ENCODE measurements at places on chromosomes 3 and 15.

GRCh38 chr3:52614689-52615088, 71.0 kb downstream of the PBRM1 start:
- DNase-seq = no peak

DNA sequence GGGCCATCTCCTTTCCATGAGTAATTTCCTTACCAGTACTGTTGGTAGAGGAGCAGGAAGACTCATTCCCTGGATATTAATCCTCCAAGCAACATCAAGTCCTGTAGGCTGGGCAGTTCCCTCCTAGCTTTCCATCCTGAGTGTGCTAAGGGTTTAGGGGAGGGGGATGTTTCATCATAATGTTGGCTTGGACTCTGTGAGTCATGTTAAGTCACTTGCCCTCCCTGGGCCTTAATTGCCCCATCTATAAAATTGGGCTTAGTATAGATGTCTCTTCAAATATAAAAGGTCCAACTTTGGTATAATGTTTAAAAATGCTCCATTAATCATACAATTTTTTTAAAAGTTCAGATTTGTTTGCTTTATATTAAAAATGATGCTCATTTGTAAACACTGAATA, 52.7 kb downstream of the TLE3 start:
- DNase-seq = peak; percentile 18

- DNase-seq = no peak
Observed at GRCh38 chr3:123997543-123997942, 5.6 kb upstream of the ROPN1 start.

DNA sequence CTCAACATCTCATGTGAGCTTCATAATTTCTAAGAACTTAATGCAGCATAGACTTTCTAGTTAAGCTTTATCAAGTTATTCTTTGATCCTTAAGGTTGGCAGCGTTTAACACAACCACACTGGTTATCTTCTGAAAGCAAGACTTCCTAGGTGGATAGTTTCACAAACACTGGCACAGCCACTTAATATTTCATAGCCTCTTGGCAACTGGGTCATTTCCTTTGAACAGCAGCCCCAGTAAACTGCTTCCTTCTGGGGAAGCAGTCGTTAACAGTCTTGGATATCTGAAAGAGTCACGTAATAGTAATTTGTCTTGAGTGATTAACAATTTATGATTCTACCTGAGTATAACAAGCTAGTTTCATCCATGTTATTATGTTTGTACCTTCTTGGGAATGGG, 45.9 kb upstream of the ABHD10 start:
- no peak for DNase-seq

DNA sequence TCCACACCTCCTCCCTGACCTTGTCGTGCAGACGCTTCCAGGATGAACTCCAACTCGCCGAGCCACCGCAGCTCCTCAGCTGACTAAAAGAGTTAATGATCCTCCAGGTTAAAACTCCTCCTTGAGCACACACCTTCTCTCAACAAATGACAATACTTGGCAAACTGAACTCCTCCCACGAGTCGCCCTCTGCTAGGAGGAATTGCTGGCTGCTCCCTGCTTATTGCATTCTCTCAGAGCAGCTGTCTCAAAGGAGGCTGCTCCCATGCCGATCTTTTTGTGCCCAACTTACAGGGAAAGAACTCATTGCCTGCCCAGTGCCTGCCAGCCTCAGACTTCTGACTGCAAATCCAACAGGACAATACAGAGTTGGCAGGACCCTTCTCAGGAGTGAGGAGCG, at the start of gene ATP13A4:
Gene ATP13A4, minus strand, starts transcription at position 85 of the 400 bp plus-strand sequence. CDS start 96 bp downstream, outside the sequence.
- no peak for DNase-seq

DNA sequence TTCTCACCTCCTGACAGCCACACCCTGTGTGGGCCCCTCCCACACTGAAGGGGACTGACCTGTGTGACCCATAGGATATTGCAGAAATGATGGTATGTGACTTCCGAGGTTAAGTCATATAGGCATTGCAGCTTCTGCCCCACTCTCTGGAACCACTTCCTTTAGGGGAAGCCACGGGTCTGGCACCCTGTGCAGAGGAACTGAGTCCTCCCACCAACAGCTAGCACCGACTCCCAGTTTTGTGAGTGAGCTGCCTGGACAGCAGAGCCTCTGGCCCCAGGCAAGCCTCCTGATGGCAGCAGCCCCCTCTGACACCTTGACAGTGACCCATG, 24.6 kb upstream of the SLC6A6 start:
- no peak for DNase-seq

DNA sequence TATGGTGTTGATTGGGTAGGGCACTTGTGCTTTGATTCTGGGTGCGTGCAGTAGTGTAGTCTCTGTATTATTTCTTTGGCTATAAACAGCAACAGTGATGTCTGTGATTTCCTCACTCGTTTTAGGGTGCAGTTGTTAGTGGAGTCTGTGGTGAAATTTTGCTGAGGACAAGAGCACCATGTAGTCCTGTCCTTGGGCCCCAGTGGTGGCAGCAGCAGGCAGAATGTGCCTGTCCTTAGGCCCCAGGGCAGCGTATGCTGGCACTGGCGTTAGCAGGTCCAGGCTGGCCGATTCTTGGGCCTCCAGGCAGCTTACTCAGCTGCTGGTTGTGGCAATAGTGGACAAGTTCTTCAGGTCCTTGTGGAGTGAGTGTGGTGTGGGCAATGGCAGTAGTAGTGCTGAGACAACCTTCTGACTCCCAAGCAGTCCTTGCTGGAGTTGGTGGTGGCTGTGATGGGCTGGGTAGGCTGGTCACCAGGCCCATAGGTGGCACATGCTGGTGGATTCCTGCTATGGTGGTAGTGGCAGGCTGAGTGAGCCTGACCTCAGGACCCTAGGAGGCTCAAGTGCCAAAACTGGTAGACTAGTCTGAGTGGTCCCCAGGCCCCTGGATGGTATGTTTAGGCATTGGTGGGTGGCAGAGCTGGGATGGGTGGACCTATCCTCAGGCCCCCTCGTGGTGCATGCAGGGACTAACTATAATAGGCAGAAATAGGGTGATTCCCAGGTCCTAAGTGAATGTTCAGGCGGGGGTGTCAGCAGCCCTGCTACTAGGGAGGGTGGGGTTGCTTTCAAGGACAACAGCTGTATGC, 56.3 kb downstream of the TNFAIP8L3 start:
- DNase-seq = no peak

DNA sequence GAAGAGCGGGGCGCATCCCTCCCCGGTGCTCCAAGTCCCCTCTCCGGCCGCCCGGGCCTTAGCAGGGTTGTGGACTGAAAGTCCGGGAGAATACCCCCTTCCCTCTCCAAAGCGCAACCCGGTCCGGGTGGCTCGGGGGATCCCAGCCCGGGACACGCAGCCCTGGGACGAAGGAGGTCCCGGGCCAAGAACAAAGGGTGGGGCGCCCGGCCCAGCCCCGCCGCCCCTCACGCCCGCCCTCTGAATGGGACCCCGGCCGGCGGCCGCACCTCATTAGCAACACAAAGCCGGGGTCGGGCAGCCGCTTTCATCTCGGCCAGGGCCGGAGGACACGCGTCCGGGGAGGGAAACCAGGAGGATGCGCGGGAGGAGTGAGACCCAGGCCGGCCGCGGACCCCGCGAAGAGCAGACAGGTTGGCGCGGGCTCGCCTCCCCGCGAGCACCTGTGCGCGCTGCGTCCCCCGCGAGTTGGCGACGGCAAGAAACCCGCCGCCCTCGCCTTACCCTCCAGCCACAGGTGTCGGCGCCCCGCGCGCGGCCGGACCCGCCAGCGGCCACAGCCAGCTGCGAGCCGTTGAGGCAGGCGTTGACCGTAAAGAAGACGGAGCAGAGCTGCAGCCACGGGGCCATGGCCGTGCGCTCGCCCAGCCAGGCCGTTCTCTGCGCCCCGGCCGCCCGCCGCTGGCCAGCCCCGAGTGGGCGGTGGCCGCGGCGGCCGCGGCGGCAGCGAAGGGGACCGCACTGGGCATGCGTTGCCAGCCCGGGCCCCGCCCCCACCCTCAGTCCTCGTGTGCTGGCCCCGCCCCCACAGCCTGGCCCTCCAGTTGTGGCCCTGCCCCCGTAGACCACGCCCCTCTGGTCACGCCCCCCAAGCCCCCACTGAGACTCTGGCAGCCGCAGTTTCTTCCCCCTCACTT, at the start of gene IL17RD:
Gene IL17RD, minus strand, starts transcription at position 697 of the 917 bp plus-strand sequence. Its CDS starts 67 bp downstream, at position 630.
- DNase-seq = peak; percentile 51

DNA sequence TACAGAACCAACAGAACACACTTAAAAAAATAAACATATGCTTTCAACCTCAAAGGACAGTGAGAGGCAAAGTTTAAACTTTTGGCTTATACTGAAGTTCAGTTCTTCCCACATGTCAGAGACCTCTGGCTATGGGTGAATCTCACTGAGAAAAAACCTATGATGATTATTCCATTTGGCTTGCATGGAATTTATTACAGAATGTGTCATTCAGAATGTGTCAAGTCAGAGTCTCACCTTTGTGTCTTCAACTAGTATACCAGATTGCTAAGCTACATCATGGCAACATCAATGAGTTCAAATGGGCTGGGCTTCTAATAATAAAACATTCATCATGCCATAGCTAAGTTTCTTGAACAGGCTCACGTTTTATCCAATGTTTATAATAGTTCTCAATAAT, 987.0 kb downstream of the NTRK3 start:
- peak; percentile 77 for DNase-seq

DNA sequence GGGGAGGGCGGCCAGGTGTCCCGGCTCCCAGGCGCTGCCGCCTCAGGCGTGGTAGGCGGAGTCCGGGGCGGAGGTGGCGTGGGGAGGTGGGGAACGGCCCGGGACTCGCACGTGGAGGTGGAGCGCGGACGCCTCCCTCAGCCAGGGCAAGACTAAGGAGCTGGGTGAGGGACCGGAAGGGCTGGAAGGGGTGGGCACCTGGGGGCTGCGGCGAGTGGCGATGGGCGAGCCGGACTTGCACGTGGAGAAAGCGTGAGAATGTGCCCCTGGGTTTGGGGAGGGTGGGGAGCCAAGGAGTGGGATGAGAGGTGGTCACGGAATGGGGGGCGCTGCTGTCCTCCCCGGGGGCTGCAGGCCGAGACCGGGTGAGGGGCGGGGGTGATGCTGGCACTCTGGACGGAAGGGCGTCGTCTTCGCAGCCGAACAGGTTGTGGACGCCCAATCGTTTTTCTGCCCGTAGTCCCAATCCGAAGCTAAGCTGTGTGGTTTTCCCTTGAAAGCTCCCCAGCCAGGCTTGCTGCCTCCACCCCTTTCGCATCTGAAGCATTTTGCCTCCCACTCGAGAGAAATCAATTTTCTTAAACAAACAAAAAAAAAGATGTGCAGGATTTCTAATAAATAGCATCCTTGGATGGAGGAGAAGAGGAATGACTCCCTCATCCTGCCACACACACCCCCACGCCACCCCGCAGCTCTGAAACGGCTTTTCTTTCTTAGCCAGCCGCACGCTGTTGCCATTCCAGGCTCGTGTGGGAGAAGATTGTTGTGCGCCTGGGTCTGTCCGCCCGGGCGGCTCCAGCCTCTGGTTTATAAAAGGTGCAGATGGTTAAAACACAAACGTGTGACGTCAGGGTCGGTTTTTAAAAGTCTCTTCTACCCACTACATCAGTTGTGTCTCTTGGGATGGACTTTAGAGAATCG, 62.5 kb upstream of the ANKRD28 start:
- DNase-seq = peak; percentile 61

DNA sequence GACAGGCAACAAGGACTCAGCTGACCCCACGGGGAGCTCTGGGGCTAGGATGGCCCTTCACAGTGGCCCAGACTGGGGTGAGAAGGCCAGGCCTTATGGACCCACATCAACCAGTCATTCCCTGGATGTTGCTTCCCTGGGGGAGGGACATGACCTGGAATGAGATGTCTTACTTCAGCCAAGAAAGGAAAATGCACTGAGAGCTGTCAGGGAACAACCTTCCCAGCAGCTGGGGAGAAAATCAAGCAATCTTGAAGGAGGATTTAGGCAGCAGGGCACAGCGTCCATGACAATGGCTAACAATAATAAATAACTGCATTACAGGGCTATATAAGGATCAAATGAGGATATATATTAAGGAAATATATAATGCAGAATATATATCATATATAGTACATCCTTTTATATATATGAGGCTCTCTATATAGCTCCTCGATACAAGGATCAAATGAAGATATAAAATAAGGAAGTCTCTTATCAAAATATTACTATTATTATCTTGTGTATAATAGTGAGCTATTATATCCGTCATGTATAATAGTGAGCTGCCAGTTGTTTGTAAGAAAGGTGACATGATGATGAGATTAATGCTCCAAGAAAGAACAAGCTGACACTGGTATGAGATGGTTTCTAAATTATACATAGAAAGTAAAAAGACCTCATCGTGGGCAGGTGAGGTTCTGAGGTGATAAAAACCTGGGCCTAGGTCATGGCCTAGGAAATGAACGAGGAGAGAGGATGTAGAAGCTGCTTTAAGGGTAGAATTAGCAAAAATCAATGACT, 117.8 kb upstream of the LIPC start:
- DNase-seq = no peak

- peak; percentile 59 for DNase-seq
Observed at GRCh38 chr3:8903191-8903590, 60.1 kb downstream of the RAD18 start.

- DNase-seq = no peak
Observed at GRCh38 chr15:77532067-77532710, 100.5 kb downstream of the LINGO1 start.

- no peak for DNase-seq
Observed at GRCh38 chr3:32842531-32842931, 24.7 kb downstream of the TRIM71 start.

- DNase-seq = no peak
Observed at GRCh38 chr15:83323296-83323711, 38.8 kb upstream of the BNC1 start.

- peak; percentile 61 for DNase-seq
Observed at GRCh38 chr3:113242096-113242581, 30.8 kb downstream of the BOC start.

- DNase-seq = peak; percentile 67
Observed at GRCh38 chr15:58307313-58307961, 124.4 kb upstream of the LIPC start.

GRCh38 chr3:123068601-123069381, 2.0 kb downstream of the PDIA5 start:
- DNase-seq = no peak

DNA sequence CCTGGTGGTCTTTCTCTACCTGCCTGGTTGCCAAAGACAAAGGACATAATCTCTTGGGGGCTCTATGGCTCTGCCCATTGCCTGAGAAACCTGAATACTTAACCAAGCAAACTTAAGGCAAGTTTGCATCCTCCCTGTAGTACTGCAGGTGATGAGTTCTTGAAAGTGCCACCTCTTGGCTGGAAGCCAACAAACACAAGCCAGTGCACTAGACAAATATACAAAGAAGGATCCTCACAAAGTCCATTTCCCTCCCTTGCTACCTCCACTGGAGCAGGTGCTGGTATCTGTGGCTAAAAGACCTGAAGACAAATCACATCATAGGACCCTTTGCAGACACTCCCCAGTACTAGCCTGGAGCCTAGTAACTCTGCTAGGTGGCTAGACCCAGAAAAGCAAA, 772.3 kb downstream of the SI start:
- no peak for DNase-seq

- DNase-seq = no peak
Observed at GRCh38 chr15:53535886-53536285, 223.6 kb downstream of the WDR72 start.

- no peak for DNase-seq
Observed at GRCh38 chr3:9581742-9582141, 28.1 kb upstream of the LHFPL4 start.

DNA sequence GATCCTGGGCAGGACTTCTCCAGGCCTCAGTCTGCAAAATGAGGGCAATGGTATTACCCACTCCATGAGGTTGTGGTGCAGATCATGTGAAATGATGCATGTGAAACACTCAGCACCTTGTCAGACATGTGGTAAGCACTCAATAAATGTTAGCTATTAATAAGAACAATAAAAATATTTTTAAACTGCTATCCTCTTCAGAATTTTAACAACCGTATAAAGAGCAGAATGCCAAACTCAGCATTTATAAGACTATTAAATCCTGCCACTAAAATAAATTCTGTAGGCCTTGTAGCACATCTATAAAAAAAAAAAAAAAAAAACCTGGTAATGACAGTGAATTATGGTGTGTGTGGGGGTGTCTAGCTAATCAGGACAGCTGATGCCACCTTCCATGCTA, 213.9 kb upstream of the UMPS start:
- DNase-seq = no peak

Data from NCI-H226 (cell line).